ENCODE measurements at places on chromosomes 5 and 9. TPM values are rescaled to one million over a fixed set of nuclear protein-coding genes. Genes with fewer than 3 reads are reported as not detected.

- no peak for DNase-seq
- H3K4me1 ChIP-seq: no peaks in the 10 kb centered on the region
- no peak overlapping the region for H3K4me3 ChIP-seq
Measured at GRCh38 chr5:131254741-131255140, 9.1 kb upstream of the CDC42SE2 start.

GRXCR2 gene
- not detected for polyA plus RNA-seq

- H3K27me3 ChIP-seq: no peaks in the 10 kb centered on the region
- no peak overlapping the region for H3K4me3 ChIP-seq
- H3K36me3 ChIP-seq: peaks cover 40% of the 10 kb centered on the region
- no peak overlapping the region for H3K27ac ChIP-seq
Measured at GRCh38 chr5:52892242-52892878, 96.8 kb upstream of the ITGA2 start.

NFIL3 gene
- 13.1 TPM for polyA plus RNA-seq

DAB2IP gene
- polyA plus RNA-seq: 30.9 TPM

TTC1 gene
- polyA plus RNA-seq: 109 TPM

DEPDC1B gene
- polyA plus RNA-seq: not detected

DNA sequence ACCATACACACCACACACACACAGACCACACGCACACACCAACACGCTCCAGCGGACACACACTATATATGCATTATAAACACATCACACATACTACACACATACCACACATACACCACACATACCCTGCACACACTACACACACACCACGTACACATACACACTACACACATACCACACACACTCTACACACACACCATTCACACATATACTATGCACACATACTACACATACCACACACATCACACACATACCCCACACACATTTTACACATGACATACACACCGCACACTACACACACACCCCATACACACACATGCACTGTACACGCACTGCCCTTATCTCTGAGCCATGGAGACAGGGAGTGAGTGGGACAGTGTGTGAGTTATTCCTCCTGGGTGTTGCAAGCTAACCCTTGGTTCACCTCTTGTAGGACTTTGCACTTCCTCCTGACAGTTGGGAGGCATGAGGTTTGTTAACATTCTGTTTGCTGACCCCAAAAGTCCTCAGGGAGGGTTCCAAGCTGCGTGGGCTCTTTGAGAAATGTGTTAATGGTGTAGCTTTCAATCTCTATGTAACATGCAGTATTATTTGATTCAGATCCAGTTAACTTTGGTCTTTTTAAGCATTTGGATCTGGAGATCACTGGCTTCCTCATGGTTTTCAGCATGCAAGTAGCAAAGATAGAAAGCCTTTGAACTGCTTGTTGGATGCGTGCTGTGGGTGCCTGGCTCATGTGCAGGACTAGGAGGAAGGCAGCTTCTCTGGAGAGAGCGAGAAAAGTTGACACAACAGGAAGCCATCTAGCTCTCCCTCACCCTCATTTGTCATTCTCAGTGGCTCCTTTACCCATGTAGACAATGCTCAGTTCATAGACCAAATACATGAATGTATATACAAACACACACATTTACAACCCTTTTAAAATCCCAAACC is 13.7 kb downstream of the IL31RA start:
- no peak for DNase-seq
- no peak overlapping the region for H3K4me3 ChIP-seq
- no peaks in the 10 kb centered on the region for H3K4me1 ChIP-seq

- peak overlapping the region; percentile 37 for H3K27ac ChIP-seq
- no peaks in the 10 kb centered on the region for H3K27me3 ChIP-seq
- DNase-seq: no peak
- no peaks in the 10 kb centered on the region for H3K36me3 ChIP-seq
Measured at GRCh38 chr5:17037751-17038150, 101.7 kb upstream of the MYO10 start.

DNA sequence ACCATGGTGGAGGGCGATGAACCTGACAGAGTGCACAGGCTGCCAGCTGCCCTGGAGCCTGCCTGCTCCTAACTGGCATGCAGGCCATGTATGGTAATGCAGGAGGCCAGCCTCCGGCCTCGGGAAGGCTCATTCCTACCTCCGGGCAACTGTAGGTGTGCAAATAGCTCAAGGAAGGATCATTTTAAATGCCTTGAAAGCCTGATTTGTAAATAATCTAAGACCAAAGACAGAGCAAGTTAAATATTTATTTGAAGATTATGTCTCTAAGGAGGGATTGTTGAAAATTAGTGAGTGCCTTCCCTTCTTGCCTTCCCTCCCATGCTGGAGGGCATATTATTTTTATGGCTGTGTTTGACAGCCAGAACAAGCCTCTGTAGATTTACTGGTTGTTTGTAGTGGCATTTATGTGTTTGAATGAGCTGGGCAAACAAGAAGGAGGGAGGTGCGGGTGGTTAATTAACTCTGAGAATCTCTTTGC is 285.7 kb upstream of the TUT7 start:
- H3K36me3 ChIP-seq: no peaks in the 10 kb centered on the region
- H3K27me3 ChIP-seq: peaks cover 2% of the 10 kb centered on the region
- H3K4me1 ChIP-seq: no peaks in the 10 kb centered on the region
- no peak overlapping the region for H3K4me3 ChIP-seq
- DNase-seq: no peak

DNA sequence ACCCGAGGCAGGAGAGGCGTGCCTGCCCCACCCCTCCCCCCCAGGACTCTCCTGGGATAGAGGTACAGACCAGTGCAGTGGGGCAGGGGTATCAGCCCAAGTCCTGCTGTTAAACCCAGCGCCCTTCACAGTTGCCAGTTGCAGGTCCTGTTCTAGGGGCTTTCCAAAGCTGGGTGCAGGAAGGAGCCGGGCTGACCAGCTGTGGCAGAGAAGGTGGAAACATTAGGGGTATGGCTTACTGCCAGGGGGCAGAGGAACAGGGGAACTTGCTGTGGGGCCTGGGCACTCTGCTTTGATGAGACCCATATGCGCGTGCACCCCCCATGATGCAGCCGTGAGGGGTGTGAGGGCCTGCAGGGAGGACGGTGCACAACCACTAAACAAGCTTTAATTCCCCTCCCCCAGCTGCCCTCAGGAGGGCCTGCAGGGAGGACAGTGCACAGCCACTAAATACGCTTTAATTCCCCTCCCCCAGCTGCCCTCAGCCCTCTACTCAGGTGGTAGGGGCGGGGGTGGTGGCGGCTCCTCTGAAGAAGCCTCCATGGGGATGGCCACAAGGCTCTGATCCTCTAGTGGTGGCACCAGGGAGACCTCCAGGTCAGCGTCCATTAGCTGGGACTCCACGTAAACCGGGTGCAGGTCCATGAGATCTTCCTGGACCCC is 766 bp upstream of the LRRC26 start:
- H3K4me1 ChIP-seq: peaks cover 24% of the 10 kb centered on the region
- no peak for DNase-seq
- H3K36me3 ChIP-seq: no peaks in the 10 kb centered on the region
- no peak overlapping the region for H3K4me3 ChIP-seq
- no peak overlapping the region for H3K27ac ChIP-seq

ADAMTS2 gene
- polyA plus RNA-seq: 1.8 TPM

- H3K36me3 ChIP-seq: no peaks in the 10 kb centered on the region
- H3K4me3 ChIP-seq: peak overlapping the region; percentile 82
- no peak for DNase-seq
- H3K4me1 ChIP-seq: peaks cover 82% of the 10 kb centered on the region
- peak overlapping the region; percentile 84 for H3K27ac ChIP-seq
- no peaks in the 10 kb centered on the region for H3K27me3 ChIP-seq
Measured at GRCh38 chr5:141877356-141878185, 639 bp downstream of the PCDH1 start.

Measured in heart left ventricle (tissue), 16 donors.